Fibroblast of villous mesenchyme (primary cell): ENCODE measurements at places on chromosomes 7 and 10.
A peak's percentile ranks its signal among the peaks of the same experiment; 100 is the strongest.

DNA sequence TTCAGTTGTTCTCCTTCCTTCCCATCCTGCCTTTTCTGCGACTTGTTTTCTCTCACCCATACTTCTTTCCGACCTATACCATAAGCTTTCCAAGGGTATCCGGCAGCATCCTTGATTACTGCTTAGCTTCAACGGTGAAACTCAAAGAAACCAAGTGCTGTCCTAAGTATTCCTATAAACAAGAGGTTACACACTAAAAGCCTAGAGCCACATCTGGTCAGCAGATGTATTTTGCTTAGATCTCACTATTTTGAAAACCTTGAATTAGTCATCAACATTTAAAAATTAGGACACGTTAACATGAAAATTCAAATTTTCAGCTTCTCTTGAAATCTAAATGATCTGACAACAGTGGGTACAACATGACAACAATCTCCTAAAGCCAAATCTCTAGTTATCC is 20.0 kb downstream of the ARHGAP21 start:
- DNase-seq = peak; percentile 97

- no peak for DNase-seq
Measured at GRCh38 chr10:101283762-101284100, 54.5 kb upstream of the LBX1 start.

GRCh38 chr7:71553306-71553705 is 421.4 kb downstream of the GALNT17 start:
- DNase-seq = no peak

GRCh38 chr10:59285073-59285472 is 77.3 kb downstream of the FAM13C start:
- DNase-seq = no peak
